GM10248 (cell line): ENCODE measurements at places on chromosomes 12 and 14.

- DNase-seq, result peak; percentile 91
Observed at GRCh38 chr14:93939304-93940229, 12.4 kb downstream of the FAM181A start.

DNA sequence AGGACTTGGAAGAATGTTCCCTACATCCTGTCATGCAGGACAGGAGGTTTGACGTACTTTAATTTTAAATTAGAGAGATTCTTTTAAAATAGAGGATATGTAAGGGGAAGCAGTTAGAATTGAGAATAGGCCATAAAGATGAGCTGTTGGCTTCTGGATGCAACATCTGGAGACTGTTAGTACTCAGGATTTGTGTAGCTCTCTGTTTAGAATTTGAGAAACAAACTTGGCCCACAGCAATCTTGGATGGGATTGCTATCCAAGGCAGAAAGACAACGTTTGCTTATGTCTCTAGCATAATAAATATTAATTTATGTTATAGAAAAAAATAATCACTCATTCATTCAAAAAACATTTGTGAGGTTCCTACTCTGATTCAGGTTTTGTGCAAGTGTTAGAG is 398.4 kb upstream of the NOVA1 start:
- no peak for DNase-seq

- no peak for DNase-seq
Observed at GRCh38 chr12:98997899-98998298, 352.8 kb downstream of the APAF1 start.

DNA sequence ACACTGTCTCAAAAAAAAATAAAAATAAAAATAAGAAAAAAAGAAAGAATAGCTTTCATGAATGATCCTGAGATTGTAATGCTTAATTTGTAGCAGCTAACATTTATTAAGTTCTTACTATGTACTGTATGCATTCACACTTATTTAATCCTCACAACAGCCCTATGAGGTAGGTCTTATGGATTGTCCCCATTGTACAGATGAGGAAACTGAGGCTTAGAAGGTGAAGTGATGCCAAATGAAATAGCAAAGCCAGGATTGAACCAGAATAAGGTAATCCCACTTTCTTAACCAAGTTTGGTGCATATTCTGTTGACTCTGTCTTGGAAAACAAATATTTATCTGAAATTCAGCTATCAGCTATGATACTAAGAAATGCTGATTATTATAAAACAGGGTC is 2.1 kb downstream of the USP30 start:
- no peak for DNase-seq

GRCh38 chr12:113819495-113819894 is 146.6 kb downstream of the RBM19 start:
- no peak for DNase-seq

- no peak for DNase-seq
Observed at GRCh38 chr14:48616931-48617330, 941.5 kb upstream of the MDGA2 start.

- DNase-seq, result no peak
Observed at GRCh38 chr14:106201376-106201775, 675.0 kb downstream of the TMEM121 start.

GRCh38 chr12:82529101-82529500 is 157.6 kb upstream of the TMTC2 start:
- no peak for DNase-seq

- no peak for DNase-seq
Observed at GRCh38 chr12:69196302-69197288, 42.8 kb upstream of the CPSF6 start.

DNA sequence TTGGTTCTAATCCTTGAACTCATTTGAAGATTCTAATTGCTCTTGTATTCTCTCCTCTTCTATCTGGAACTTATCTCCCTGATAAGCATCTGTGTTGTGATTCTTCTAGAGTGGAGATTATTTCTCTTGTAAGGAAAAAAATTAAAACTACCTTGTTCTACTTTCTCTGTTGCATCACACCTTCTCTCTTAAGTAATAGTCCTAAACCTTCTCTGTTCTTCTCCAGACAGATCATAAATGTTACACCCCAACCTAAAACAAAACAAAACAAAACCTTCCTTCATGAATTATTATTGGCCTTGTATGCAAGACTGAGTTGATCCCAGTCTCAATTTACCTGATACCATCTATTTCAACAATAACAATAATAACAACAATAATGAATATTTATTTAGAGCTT is 612.1 kb downstream of the DIO2 start:
- no peak for DNase-seq

DNA sequence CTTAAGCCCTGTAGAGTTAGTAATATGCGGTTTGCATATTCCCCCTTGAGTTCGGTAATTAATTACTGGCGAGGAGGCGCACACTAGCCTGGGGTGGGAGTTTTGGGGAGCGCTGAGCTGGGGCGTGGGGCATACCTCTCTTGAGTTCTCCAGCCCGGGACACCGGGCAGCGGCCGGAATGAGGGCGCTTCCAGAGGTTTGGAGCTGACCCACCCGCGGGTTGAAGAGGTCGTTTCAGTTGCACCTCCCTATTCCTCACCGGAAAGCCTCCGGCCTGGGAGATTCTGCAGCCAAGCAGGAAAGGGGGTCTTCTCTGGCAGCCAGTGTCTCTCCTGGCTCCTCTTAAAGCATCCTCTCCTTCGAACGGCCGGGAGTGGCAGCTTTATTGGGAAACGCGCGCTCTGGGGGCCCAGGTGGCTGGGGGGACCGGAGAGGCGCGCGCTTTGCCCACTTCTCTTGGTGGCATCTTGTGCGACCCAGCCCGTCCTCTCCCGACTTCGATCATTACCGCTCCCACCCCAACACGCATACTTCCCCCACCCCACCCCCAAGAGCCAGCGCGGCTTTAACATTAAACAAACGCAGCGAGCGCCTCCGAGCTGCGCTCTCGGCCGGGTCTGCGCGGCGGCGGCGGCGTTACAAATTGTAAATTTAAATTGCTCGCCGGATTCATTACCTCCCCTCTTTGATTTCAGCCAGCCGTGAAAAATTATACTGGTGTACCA is 3.9 kb upstream of the LHX5 start:
- DNase-seq, result no peak

GRCh38 chr12:123513805-123514204 is 19.7 kb downstream of the RILPL1 start:
- DNase-seq, result peak; percentile 11

DNA sequence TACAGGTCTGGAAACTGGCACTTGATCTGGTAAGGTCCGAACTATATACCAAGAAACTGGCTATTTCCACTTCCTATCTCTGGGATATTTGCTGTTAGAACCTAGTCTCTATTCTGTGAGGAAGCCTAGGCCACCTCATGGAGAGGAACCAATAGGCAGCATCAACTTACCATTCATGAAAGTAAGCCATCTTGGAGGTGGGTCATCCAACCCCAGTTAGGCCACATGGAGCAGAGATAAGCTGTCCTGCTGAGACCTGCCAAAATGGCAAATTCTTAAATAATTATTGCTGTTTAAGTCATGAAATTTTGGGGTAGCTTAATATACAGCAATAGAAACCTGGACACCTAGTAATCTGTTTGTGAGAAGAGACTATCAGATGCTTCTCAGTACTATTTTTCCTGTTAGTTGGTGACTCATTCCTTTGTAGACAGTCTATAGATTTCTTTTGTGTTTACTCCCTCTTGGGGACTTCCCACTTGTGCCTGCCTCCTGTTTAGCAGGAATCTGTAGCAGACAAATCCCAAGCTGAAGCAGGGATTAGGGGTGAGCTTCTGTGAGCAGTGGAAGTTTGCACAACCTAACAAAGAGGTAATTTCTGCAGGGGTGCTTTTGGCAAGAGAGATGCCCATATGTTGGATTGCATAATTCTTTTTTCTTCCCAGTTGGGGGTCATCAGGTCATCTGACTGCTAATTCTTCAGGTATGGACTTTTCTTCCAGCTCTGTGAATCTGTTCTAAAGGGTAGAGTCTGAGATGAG is 136.8 kb downstream of the IGF1 start:
- no peak for DNase-seq

DNA sequence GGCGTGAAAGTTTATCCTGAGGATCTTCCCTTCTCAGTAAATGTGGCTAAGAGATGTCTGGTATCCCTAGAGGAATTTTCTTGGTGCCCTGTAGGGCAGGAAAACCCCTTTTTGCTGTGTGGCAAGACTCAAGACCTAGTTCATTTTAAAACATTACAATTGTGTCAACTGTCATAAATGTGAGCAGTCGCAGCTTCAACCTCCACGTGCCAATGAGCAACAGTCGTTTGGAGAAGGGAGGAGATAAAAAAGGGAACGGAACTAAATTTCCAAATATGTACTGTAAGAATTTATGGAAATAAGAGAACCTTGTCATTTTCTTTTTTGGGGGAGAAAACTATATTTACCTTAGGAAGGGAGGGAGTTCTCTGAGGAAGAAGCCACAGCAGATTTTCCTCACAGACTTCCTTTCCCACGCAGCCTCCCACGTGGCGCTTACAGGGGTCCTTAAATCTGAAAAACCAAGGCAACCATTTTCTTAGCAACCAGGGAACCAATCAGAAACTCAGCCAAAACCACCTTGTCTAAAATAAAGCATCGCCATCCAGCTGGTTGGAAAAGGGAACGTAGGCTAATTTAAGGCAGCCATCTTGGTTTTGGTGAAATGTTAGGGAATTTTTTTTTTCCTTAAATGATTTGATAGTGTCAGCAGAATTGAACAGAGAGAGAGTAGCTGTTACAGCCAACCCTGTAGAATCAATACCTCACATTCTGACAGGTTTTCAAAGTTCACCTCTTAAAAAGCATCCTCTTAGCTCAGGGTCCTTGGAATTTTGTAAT is 99.1 kb downstream of the FIGNL2 start:
- no peak for DNase-seq

- DNase-seq, result no peak
Observed at GRCh38 chr12:25993901-25994651, 35.6 kb downstream of the RASSF8 start.

DNA sequence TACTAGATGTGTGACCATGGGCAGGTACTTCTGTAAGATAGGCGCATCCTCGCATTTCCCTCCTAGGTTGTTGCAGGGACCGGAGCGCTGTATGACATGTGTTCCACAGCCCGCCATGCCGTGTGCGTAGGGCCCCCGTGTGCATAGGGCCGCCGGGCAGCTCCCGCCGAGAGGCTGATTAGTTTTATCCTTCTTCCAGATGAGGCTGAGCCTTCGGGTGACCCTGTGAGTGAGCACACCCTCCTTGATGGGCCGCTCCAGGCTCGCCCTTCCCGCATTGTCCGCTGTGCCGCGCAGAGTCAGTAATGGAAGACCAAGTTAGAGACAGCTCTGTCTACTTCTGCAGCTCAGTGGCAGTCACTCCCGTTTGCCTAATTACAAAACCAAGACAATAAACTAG is 72.9 kb upstream of the DYNC1H1 start:
- no peak for DNase-seq

- no peak for DNase-seq
Observed at GRCh38 chr14:20686386-20687143, 2.0 kb upstream of the ANG start.

DNA sequence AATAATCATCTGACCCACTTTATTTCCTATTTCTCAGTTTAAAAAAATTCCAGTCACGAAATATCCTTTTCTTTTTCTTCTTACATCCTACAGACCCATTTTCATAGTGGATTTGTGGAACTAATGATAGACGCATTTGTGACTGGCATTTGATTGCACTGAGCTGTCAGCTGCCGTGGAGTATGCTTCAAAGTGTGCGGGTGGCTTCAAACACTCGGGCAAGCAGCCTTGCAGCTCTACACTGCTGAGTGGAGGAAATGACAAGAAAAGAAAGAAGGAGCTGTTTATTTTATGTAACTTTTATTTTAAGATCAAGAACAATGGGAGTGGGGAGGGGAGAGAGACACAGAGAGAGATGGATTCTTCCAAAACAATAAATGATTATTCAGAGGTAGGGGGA is 112.8 kb upstream of the NAP1L1 start:
- DNase-seq, result no peak

GRCh38 chr14:99838639-99839134 is 45.5 kb downstream of the EML1 start:
- DNase-seq, result no peak

- no peak for DNase-seq
Observed at GRCh38 chr12:97257726-97258125, 204.9 kb upstream of the RMST start.

DNA sequence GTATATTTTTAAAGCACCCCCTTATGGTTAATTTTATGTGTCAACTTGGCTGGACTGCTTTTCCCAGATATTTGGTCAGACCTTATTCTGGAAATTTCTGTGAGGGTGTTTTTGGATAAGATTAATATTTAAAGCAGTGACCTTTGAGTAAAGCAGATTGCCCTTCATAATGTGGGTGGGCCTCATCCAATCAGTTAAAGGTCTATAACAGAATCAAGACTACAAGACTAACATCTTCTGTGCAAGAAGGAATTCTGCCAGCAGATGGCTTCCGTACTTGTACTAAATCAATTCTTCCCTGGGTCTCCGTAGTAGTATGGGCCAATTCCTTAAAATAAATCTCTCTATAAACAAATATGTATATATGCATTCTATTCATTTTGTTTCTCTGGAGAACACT is 257.6 kb downstream of the ETNK1 start:
- DNase-seq, result no peak

DNA sequence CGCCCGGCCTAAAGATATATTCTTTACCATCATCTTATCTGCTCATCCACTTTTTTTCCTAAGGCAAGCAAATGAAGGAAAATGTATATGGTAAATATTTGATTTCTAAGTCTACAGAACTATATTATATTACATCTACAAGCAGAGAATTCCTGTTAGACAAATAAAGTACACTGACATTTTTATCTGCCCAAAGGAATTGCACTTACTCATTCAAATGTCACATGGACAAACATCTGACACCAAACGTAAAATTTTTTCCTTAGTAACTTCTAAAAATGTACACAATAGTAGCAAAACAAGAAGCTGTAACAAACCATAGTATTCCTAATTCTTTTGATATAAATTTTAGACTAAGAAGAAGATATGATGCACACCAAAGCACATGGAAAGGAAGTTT is 51.0 kb downstream of the SPPL3 start:
- DNase-seq, result no peak

DNA sequence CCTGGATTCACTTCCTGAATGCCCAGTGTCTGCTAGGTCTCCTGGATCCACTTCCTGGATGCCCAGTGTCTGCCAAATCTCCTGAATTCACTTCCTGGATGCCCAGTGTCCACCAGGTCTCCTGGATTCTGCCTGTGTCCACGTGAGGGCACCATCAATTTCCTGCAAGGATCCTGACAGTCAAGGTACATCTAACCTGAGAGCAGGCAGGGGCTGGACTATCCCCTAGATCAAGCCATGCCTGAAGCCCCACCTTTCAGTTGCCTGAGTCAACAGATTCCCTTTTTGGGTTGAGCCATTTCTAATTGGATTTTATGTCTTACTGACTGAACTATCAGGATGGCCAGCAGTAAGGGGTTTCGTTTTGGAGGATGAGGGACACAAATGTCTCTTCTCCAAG is 49.5 kb downstream of the GALNT9 start:
- no peak for DNase-seq
